Uterine smooth muscle cell (primary cell): ENCODE measurements at places on chromosomes 12 and 14. TPM values are rescaled to one million over a fixed set of nuclear protein-coding genes. Genes with fewer than 3 reads are reported as not detected.

The SPIC gene
- total RNA-seq, result not detected in 2 replicates

The ERBB3 gene
- total RNA-seq, result 0.11 and 0.75 TPM in 2 replicates

The SIX6 gene
- not detected in 2 replicates for total RNA-seq

The FAM90A1 gene
- total RNA-seq, result 0.11 and 0.12 TPM in 2 replicates

The TAS2R14 gene
- total RNA-seq, result 2.9 and 3.6 TPM in 2 replicates

The PRB2 gene
- total RNA-seq, result not detected in 2 replicates

The HNF1A gene
- total RNA-seq, result not detected in 2 replicates

The STRAP gene
- total RNA-seq, result 75.6 and 107 TPM in 2 replicates

The ZC3H10 gene
- total RNA-seq, result 4.7 and 6.3 TPM in 2 replicates

The CMA1 gene
- not detected in 2 replicates for total RNA-seq

The MON2 gene
- 54.8 and 61.7 TPM in 2 replicates for total RNA-seq

The CFAP73 gene
- total RNA-seq, result not detected in 2 replicates

The AKAP5 gene
- 0.44 and 1.1 TPM in 2 replicates for total RNA-seq
